Naive thymus-derived CD4-positive, alpha-beta T cell (primary cell): ENCODE measurements at places on chromosomes 2 and 18.

DNA sequence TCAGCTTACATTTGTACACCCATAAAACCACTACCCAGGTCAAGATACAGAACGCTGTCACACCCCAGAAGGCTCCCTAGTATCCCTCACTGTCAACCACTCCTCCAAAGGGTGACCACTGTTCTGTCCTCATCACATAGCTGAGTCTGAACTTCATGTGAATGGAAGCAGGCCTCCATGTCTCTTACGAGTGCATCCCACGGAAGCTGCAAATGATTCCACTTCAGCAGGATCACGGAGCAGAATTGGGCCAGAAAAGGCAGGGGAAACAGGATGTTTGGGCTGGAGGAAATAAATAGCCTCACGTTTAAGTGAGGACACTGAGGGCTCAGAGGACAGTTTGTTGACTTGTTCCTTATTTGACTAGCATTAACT lies 38.4 kb downstream of the LBH start:
- no peak for DNase-seq
- no peaks in the 10 kb centered on the region for H3K27me3 ChIP-seq
- H3K4me1 ChIP-seq = peaks cover 39% of the 10 kb centered on the region
- no peak overlapping the region for H3K4me3 ChIP-seq
- no peak overlapping the region for H3K27ac ChIP-seq
- no peaks in the 10 kb centered on the region for H3K36me3 ChIP-seq

DNA sequence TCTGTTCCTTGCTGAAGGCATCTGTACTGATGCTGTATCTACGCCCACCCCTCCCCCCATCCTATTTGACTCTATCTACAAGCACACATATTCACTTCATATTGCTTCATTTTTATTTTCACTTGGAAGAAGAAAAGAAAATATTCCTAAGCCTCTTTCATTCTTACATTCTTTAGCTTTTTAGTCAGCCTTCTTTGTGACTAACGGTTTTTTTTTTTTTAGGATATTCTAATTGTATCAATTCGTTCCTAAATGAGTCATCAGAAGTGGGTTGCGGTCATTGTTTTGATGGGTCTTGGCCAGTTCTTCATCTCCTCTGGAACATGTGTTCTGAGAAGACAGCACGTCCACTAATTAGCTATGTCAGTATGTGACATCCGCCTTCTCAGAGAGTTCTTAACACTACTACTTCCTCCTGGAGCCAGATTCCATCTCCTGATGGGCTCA lies 88.7 kb downstream of the MYO1B start:
- no peak overlapping the region for H3K4me3 ChIP-seq
- no peaks in the 10 kb centered on the region for H3K4me1 ChIP-seq
- H3K36me3 ChIP-seq = no peaks in the 10 kb centered on the region
- no peak overlapping the region for H3K27ac ChIP-seq
- DNase-seq = no peak

DNA sequence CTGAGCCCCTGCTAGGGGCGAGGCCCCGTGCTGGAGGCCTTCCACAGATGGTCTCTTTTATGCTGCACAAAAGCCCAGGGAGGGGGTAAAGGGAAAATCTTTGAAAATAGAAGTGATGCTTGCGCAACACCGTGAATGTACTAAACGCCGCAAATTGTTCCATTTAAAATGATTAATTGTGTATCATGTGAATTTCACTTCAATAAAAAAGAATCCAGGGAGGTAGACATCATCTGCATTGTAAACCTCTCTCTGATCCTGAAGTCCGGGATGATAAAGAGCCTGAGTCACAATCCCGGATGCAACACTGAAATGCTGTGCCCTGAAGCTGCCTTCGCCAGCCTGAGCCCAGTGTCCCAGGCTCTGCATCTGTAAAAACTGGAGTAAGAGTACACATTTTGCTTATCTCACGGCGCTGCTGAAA lies 107.7 kb upstream of the PPP1CB start:
- no peaks in the 10 kb centered on the region for H3K4me1 ChIP-seq
- H3K36me3 ChIP-seq = no peaks in the 10 kb centered on the region
- no peak overlapping the region for H3K4me3 ChIP-seq
- H3K27ac ChIP-seq = no peak overlapping the region
- no peak for DNase-seq

DNA sequence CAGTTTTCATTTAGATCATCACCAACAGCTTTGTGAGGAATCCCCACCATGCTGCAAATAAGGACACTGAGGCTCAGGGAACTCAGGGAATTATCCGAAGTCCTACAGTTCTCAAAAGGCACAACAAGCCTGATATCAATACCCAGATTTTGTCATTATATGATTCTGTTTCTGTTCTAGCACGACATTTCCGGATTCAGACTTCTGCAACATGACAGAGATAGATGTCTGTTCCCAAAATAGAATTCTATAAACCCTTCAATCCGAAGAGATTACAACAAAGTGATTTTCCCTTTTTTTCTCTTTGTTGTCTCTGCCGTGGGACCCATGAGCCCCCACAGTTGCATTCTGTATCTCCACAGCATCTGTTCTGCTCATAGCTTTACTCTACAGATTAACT lies 72.0 kb downstream of the DOCK10 start:
- no peak overlapping the region for H3K27ac ChIP-seq
- peaks cover 32% of the 10 kb centered on the region for H3K4me1 ChIP-seq
- DNase-seq = no peak
- no peaks in the 10 kb centered on the region for H3K27me3 ChIP-seq

- no peaks in the 10 kb centered on the region for H3K4me1 ChIP-seq
- no peaks in the 10 kb centered on the region for H3K27me3 ChIP-seq
- H3K27ac ChIP-seq = no peak overlapping the region
- DNase-seq = no peak
- no peaks in the 10 kb centered on the region for H3K36me3 ChIP-seq
- no peak overlapping the region for H3K4me3 ChIP-seq
Measured at GRCh38 chr18:9020221-9020620, 82.3 kb upstream of the NDUFV2 start.

- no peak overlapping the region for H3K4me3 ChIP-seq
- H3K27ac ChIP-seq = no peak overlapping the region
- no peaks in the 10 kb centered on the region for H3K27me3 ChIP-seq
- no peaks in the 10 kb centered on the region for H3K4me1 ChIP-seq
Measured at GRCh38 chr18:9547782-9548181, 66.6 kb downstream of the PPP4R1 start.
